ENCODE measurements at places on chromosomes 12 and 14.

- DNase-seq: peak; percentile 100
- peaks cover 6% of the 10 kb centered on the region for H3K4me1 ChIP-seq
- no peaks in the 10 kb centered on the region for H3K36me3 ChIP-seq
- no peaks in the 10 kb centered on the region for H3K27me3 ChIP-seq
- peak within 1 kb of the TSS; percentile 90 for H3K27ac ChIP-seq
These were observed at the start of gene CRADD for GRCh38 chr12:93677195-93678064. Gene CRADD, plus strand, starts transcription at chr12:93677375.

GRCh38 chr12:127041985-127042625 lies 1224.9 kb upstream of the TMEM132C start:
- H3K27me3 ChIP-seq: no peaks in the 10 kb centered on the region
- DNase-seq: no peak
- no peak overlapping the region for H3K4me3 ChIP-seq
- no peaks in the 10 kb centered on the region for H3K36me3 ChIP-seq
- H3K4me1 ChIP-seq: no peaks in the 10 kb centered on the region

GRCh38 chr12:90987101-90987500 lies 17.7 kb downstream of the EPYC start:
- H3K4me3 ChIP-seq: no peak overlapping the region
- no peaks in the 10 kb centered on the region for H3K27me3 ChIP-seq
- H3K36me3 ChIP-seq: no peaks in the 10 kb centered on the region
- no peak overlapping the region for H3K27ac ChIP-seq

GRCh38 chr12:49287876-49288275 lies 7.1 kb upstream of the PRPH start:
- H3K4me1 ChIP-seq: peaks cover 2% of the 10 kb centered on the region
- H3K4me3 ChIP-seq: no peak overlapping the region
- no peaks in the 10 kb centered on the region for H3K27me3 ChIP-seq
- no peak for DNase-seq

GRCh38 chr12:32163596-32163995 lies 56.9 kb downstream of the BICD1 start:
- DNase-seq: no peak
- no peaks in the 10 kb centered on the region for H3K36me3 ChIP-seq
- no peak overlapping the region for H3K4me3 ChIP-seq
- no peaks in the 10 kb centered on the region for H3K27me3 ChIP-seq

DNA sequence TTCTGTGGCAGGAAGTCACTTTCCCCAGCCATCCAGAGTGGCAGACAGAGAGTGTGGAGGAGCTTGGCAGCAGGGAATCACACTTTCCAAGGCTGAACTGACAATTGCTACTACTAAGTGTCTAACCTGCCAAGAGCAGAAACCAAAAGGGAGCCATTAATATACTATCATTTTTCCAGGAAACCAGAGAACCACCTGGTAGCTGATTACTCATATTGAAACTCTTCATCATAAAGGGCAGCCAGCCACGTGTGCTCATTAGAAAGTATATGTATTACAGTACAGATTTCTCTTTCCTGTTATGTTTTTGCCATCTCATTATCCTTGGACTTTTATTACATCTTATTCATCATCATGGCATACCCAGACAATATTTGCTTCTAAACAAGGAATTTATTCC lies 374.9 kb downstream of the GXYLT1 start:
- H3K27me3 ChIP-seq: no peaks in the 10 kb centered on the region
- DNase-seq: no peak
- no peak overlapping the region for H3K4me3 ChIP-seq
- H3K27ac ChIP-seq: no peak overlapping the region
- H3K4me1 ChIP-seq: no peaks in the 10 kb centered on the region

- no peaks in the 10 kb centered on the region for H3K4me1 ChIP-seq
- H3K36me3 ChIP-seq: no peaks in the 10 kb centered on the region
- no peak overlapping the region for H3K27ac ChIP-seq
- no peak overlapping the region for H3K4me3 ChIP-seq
- no peaks in the 10 kb centered on the region for H3K27me3 ChIP-seq
These were observed 161.1 kb downstream of the BTG1 start for GRCh38 chr12:91984556-91984955.

DNA sequence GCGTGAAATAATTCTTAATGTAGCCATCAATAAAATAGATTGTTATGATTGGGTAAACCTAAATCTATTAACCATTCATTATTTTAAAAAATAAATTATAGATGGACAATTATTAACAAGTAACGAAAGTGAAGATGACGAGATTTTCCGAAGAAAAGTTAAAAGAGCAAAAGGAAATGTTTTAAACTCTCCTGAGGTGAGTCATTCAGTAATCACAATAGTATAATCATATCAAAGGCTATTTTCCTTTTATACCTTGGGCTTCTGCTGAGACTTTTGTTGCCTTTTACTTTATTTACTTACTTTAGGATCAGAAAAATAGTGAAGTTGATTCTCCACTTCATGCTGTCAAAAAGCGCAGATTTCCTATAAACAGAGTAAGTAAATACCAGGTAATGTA lies 45.6 kb downstream of the FANCM start:
- no peaks in the 10 kb centered on the region for H3K27me3 ChIP-seq
- no peak for DNase-seq
- no peaks in the 10 kb centered on the region for H3K4me1 ChIP-seq
- H3K27ac ChIP-seq: no peak overlapping the region
- no peaks in the 10 kb centered on the region for H3K36me3 ChIP-seq
- H3K4me3 ChIP-seq: no peak overlapping the region

DNA sequence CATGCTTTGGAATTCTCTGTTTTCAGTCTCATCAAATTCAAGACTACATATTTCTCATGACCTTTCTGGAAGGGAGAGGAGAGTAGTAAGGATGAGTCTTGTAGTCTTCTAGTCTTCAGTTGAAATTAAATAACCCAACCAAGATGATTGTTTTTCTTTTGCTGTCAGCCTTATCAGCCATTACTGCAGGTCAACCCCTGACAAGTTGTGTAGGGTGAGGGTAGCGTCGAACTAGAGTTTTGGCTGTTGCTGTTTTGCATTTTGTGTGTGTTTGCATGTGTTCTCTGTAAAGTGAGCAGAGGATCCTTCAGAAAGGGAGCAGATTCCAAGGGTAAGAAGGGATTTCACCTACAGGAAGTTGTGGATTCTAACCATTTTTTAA lies 28.4 kb downstream of the DIP2B start:
- H3K27me3 ChIP-seq: no peaks in the 10 kb centered on the region
- no peaks in the 10 kb centered on the region for H3K4me1 ChIP-seq
- no peak overlapping the region for H3K27ac ChIP-seq
- no peaks in the 10 kb centered on the region for H3K36me3 ChIP-seq
- no peak for DNase-seq

- no peak overlapping the region for H3K27ac ChIP-seq
- H3K36me3 ChIP-seq: no peaks in the 10 kb centered on the region
- peaks cover 5% of the 10 kb centered on the region for H3K4me1 ChIP-seq
- no peak overlapping the region for H3K4me3 ChIP-seq
- DNase-seq: peak; percentile 93
These were observed 8.3 kb downstream of the COL2A1 start for GRCh38 chr12:47995981-47996401.

GRCh38 chr14:92924247-92924646 lies 1.3 kb downstream of the CHGA start:
- H3K4me3 ChIP-seq: no peak overlapping the region
- DNase-seq: no peak
- H3K36me3 ChIP-seq: no peaks in the 10 kb centered on the region
- H3K27me3 ChIP-seq: no peaks in the 10 kb centered on the region
- H3K27ac ChIP-seq: no peak overlapping the region
- H3K4me1 ChIP-seq: no peaks in the 10 kb centered on the region

DNA sequence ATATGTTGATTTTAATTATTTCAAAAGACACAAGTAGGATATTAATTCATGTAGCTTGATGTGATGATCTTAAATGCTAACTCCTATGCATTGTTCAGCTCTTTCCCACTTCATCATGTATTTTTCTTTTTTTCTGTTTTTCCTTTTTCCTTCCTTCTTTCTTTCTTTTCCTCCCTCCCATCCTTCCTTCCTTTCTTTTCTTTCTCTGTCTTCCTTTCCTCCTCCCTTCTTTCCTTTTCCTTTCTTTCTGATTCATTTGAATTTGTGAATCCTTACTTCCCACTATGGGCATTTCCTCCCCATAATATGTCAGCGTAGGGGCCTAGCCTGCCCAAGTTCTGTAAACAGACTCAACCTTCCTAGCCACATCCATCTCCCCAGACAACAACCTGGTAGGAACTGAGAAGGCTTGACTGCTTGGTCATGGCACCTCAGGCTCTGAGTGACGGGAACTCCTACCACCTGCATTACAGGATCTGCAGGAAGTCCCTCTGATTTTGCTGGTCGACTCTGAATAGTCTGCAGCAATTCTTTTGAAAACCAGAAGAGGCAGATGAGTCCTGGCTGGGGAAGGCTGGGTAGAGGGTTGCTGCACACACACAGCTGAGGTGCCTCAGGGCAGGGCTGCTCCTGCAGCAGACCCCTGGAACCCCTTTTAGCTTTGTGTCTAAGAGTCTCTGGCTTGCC lies 33.4 kb upstream of the BHLHE41 start:
- H3K4me3 ChIP-seq: no peak overlapping the region
- DNase-seq: no peak
- no peaks in the 10 kb centered on the region for H3K27me3 ChIP-seq
- H3K36me3 ChIP-seq: no peaks in the 10 kb centered on the region

DNA sequence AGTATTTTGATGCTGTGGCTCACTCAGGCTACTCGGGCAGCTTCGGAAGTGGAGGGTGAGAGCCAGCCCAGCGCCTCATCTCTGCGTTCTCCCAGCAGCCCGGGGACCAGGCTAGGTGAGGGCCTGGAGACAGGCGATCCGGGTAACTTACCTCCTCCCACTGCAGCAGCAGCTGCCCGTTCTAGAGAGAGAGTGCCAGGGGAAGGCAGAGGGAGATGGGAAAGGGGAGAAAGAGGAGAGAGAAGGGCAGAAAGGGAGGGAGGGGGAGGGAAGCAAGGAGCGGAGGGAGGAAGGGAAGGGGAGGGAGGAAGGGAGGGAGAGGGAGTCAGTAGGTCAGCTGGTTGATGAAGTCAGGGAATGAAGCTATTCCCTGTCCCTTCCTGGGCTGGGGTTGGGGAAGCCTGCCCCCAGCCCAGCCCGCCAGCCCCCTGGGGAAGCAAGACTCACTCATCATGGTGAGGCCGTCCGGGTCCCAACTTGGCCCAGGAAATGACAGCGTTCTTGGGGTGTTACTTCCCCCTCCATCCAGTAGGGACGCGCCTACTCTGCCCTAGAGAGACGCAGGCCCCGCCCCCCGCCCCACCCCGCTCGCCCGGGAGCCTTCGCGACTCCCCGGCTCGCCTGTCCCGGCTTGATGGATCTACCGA lies at the start of gene IFI27L2:
IFI27L2 (minus strand) TSS at position 494 of the 647 bp plus-strand sequence; CDS start at position 454, 40 bp downstream.
- peak within 1 kb of the TSS; percentile 68 for H3K4me3 ChIP-seq
- DNase-seq: peak; percentile 89
- H3K36me3 ChIP-seq: no peaks in the 10 kb centered on the region
- H3K27me3 ChIP-seq: no peaks in the 10 kb centered on the region
- H3K27ac ChIP-seq: peak within 1 kb of the TSS; percentile 92
- H3K4me1 ChIP-seq: peaks cover 18% of the 10 kb centered on the region

- no peaks in the 10 kb centered on the region for H3K36me3 ChIP-seq
- H3K27ac ChIP-seq: no peak overlapping the region
- no peak for DNase-seq
- no peak overlapping the region for H3K4me3 ChIP-seq
- H3K27me3 ChIP-seq: peaks cover 8% of the 10 kb centered on the region
These were observed 3.4 kb upstream of the DLK1 start for GRCh38 chr14:100723135-100723829.

GRCh38 chr12:76863005-76863670 lies 15.7 kb downstream of the CSRP2 start:
- no peaks in the 10 kb centered on the region for H3K27me3 ChIP-seq
- no peaks in the 10 kb centered on the region for H3K4me1 ChIP-seq
- H3K36me3 ChIP-seq: peaks cover 11% of the 10 kb centered on the region

- H3K4me3 ChIP-seq: no peak overlapping the region
- no peak overlapping the region for H3K27ac ChIP-seq
- H3K36me3 ChIP-seq: peaks cover 6% of the 10 kb centered on the region
- H3K4me1 ChIP-seq: peaks cover 13% of the 10 kb centered on the region
These were observed 3.4 kb downstream of the ZNF384 start for GRCh38 chr12:6685814-6686213.

DNA sequence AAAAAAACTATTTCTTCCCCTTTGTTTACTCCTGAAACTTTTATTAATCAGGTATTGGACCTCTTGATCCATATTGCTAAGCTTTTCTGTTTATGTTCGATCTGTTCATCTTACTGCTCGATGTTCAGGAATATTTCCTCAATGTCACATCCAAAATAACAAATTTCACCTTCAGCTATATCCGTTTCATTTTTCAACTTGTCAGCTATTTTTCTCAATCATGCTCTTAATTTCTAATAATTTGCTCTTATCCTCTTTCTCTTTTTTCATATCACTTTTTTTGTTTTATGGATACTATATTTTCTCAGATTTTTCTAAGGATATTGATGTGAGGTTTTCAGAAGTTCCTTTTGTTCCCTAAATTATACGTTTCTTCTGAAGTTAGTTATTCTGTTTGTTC lies 29.8 kb downstream of the SLC38A4 start:
- H3K4me3 ChIP-seq: no peak overlapping the region
- H3K36me3 ChIP-seq: no peaks in the 10 kb centered on the region
- H3K27ac ChIP-seq: no peak overlapping the region
- DNase-seq: no peak

- H3K36me3 ChIP-seq: no peaks in the 10 kb centered on the region
- no peak overlapping the region for H3K4me3 ChIP-seq
- H3K27me3 ChIP-seq: no peaks in the 10 kb centered on the region
These were observed 379.9 kb upstream of the DCN start for GRCh38 chr12:91562476-91562875.

GRCh38 chr12:12333407-12334366 lies 16.4 kb downstream of the MANSC1 start:
- H3K4me3 ChIP-seq: no peak overlapping the region
- DNase-seq: peak; percentile 96
- no peak overlapping the region for H3K27ac ChIP-seq
- peaks cover 15% of the 10 kb centered on the region for H3K4me1 ChIP-seq
- no peaks in the 10 kb centered on the region for H3K27me3 ChIP-seq

- H3K4me3 ChIP-seq: no peak overlapping the region
- no peaks in the 10 kb centered on the region for H3K36me3 ChIP-seq
- H3K4me1 ChIP-seq: no peaks in the 10 kb centered on the region
- DNase-seq: no peak
- no peaks in the 10 kb centered on the region for H3K27me3 ChIP-seq
These were observed 260.8 kb upstream of the TBX3 start for GRCh38 chr12:114944736-114945135.

DNA sequence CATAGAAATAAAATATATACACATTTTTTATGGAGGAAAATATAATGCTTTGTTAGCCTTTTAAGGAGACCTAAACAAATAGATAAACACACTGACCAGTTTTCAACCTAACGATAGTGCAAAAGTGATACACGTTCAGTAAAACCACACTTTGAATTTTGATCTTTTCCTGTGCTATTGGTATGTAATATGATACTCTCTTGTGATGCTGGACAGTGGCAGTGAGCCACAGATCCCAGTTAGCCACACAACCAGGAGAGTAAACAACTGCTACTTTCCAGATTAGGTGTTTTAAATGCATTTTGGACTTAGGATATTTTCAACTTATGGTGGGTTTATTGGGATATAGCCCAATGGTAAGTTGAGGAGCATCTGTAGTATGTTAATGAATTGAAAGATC lies 243.1 kb downstream of the ERC1 start:
- H3K27me3 ChIP-seq: no peaks in the 10 kb centered on the region
- H3K4me1 ChIP-seq: peaks cover 2% of the 10 kb centered on the region
- no peak overlapping the region for H3K27ac ChIP-seq
- no peak overlapping the region for H3K4me3 ChIP-seq

Measured in lung (tissue), 17 donors.